A673 (cell line): ENCODE measurements at places on chromosomes 5 and 9.

DNA sequence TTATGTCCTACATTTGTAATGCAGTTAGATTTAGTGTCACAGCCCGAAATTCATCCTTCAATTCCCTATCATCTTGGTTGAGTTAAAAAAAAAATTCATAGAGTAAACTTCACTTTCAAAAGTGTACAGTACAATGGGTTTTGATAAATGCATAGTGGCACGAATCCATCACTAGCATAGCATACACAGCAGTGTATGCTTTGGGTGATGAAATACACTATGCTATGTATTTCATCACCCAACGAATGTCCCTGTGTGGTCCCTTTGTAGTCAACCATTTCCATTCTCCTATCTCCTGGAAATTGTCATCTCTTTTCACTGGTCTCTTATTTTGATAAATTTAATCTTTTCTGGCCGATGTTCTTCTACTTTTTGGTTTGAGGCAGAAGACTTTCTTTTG is 129.4 kb upstream of the BASP1 start:
- H3K27me3 ChIP-seq, result no peaks in the 10 kb centered on the region
- H3K4me1 ChIP-seq, result no peaks in the 10 kb centered on the region
- no peak overlapping the region for H3K27ac ChIP-seq
- DNase-seq, result no peak

DNA sequence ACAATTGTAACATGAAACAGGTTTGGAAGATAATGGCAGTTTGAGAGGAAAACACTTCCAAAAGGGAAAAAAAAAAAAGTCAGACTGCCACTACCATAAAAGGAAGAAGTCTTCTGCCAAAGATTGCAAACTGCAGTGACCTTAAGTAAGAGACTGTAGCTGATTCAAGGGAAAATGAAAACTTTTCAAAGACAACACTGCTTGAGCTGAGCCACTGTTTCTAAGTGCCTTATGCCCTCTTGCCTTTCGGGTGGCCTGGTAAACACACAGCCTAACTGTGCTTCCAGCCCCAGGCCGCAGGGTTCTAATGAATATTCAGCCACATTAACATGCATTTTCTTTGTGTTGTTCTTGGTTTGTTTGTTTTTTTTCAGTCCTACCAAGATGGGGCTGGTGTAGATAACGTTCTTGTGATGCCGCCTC is 354.6 kb downstream of the BNC2 start:
- H3K36me3 ChIP-seq, result no peaks in the 10 kb centered on the region
- H3K4me3 ChIP-seq, result no peak overlapping the region
- peak; percentile 1 for DNase-seq
- no peaks in the 10 kb centered on the region for H3K4me1 ChIP-seq
- no peak overlapping the region for H3K27ac ChIP-seq

- H3K4me1 ChIP-seq, result no peaks in the 10 kb centered on the region
- H3K36me3 ChIP-seq, result no peaks in the 10 kb centered on the region
- DNase-seq, result no peak
- H3K4me3 ChIP-seq, result no peak overlapping the region
Measured at GRCh38 chr9:91825866-91826265, 124.2 kb downstream of the ROR2 start.

DNA sequence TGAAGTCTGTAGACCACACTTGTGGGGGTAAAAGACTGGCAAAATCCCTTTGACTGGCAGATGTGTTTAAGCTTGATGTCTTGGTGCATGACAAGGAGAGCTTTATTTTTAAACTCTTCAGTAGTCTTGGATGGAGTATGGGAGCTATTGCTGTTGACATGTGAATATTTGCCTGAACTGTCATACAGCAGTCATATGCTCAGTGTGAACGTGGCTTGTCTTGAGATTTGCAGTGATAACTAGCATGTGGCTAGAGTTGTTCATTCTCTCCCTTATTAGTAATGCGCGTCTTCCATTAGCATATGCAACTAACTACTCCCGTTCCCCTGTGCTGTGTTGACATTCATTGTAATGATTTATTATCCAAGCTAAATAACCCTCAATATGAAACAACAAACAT is 523.6 kb upstream of the WWC1 start:
- peaks cover 42% of the 10 kb centered on the region for H3K4me1 ChIP-seq
- H3K4me3 ChIP-seq, result no peak overlapping the region
- no peak for DNase-seq

- no peaks in the 10 kb centered on the region for H3K36me3 ChIP-seq
- H3K27me3 ChIP-seq, result no peaks in the 10 kb centered on the region
- no peaks in the 10 kb centered on the region for H3K4me1 ChIP-seq
- no peak overlapping the region for H3K4me3 ChIP-seq
Measured at GRCh38 chr5:37251665-37252064, 2.5 kb upstream of the CPLANE1 start.

DNA sequence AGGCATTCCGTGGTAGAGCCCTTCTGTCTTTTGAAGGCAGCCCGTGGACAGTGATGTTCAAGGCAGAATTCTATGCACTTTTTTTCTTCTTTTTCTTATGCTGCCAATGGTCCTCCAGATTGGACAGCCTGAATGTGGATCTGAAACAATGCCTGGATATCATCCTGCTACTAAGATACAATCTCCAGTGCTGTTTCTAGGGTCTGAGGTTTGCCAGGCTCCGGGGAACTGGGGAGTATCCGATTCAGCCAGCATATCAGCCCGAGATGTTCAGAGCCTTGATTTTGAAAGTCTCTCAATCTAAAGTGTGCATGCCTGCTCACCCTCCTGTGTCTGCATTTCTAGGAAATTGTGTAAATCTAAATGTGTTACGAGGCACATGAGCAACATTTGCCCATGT is 103.8 kb upstream of the WWC1 start:
- H3K4me3 ChIP-seq, result no peak overlapping the region
- H3K4me1 ChIP-seq, result no peaks in the 10 kb centered on the region
- H3K27ac ChIP-seq, result no peak overlapping the region
- no peaks in the 10 kb centered on the region for H3K36me3 ChIP-seq
- no peaks in the 10 kb centered on the region for H3K27me3 ChIP-seq

GRCh38 chr9:113807173-113808061 is 68.7 kb upstream of the ZNF618 start:
- peaks cover 4% of the 10 kb centered on the region for H3K4me1 ChIP-seq
- H3K27ac ChIP-seq, result no peak overlapping the region
- H3K36me3 ChIP-seq, result no peaks in the 10 kb centered on the region
- H3K27me3 ChIP-seq, result no peaks in the 10 kb centered on the region
- peak; percentile 71 for DNase-seq
- H3K4me3 ChIP-seq, result peak overlapping the region; percentile 5
